Fibroblast of villous mesenchyme (primary cell): ENCODE measurements at places on chromosomes 3 and 15.

GRCh38 chr3:54837964-54838363 is 89.9 kb downstream of the LRTM1 start:
- DNase-seq = peak; percentile 45

- peak; percentile 61 for DNase-seq
Observed at GRCh38 chr15:71288348-71288955, 173.2 kb downstream of the THSD4 start.

DNA sequence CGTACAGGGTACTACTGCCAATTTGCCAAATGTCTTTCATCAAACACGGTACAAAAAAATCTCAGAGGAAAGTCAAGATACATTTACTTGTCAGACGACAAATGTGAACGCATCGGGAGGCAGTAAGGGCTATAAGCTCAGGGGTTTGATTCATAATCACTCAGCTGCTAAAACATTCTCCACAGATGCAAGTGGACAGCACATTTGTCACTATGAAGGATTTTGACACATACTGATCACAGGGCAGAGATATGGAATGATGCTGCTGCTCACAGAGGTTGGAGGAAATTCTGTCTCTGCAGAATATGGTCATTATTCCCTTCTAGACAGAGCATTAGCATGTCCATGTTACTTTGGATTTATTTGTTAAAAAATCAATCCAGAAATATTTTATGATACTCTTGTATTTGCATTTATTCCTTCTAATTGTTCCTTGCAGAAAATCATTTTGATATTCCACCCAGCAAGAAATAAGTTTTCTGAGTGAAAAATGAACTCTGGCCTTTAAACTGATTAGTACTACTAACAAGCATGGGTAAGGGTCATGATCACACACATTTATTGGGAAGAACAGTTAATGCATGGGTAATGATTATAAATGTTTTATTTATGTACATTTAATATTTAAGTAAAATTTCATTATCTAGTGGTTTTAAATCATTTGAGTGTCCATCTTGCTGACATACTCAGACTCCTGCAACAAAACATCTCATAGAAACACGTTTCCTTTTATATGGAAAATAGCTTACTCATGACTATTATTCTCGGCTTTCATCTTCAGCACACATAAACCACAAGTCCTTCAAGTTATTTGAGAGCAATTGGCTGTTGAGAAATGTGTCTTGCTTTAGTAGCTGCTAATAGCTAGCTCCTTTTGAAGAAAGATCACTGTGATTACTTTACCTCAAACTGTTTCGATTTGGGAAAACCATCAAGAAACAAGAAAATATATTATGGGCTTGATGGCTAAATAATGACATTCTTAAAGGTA is 559.3 kb downstream of the MECOM start:
- peak; percentile 76 for DNase-seq

DNA sequence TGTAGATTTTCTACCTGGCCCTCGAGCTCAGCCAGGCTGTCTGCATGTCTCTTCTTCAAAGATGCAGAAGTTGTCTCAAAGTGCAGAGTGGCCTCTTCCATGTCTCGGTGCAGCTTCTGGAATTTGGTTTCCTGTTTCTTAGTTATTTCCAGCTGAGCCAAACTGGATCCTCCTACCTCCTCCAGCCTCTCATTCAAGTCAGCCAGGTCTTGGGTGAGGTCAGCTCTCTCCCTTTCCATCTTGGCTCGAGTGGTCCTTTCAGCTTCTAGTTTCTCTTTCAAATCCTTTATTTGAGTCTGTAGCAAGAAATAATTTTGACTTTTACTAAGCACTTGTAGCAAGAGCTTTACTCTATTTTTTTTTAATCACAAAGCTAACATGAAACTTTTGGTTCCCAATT is 81.8 kb downstream of the MYH15 start:
- DNase-seq = peak; percentile 2

DNA sequence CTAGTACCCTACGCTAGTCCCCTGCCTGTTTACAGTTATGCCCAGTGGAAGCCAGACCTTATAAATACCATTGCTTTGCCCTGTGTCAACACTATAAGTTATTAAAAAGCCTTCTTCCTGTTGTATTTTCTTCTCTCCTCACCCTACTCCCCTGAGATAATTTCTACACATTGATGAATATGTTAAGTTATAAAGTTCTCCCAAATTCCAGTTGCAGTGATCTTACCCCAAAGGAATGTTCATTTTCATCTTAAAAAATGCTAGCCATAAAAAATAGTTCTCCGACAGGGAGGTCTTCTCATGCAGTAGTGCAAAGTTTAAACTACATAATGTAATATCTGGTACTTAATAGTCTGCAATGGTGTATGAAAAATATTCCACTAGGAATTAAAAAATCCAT is 58.6 kb downstream of the MAP2K5 start:
- peak; percentile 25 for DNase-seq

GRCh38 chr3:22713936-22714335 is 489.2 kb upstream of the UBE2E2 start:
- DNase-seq = peak; percentile 33

DNA sequence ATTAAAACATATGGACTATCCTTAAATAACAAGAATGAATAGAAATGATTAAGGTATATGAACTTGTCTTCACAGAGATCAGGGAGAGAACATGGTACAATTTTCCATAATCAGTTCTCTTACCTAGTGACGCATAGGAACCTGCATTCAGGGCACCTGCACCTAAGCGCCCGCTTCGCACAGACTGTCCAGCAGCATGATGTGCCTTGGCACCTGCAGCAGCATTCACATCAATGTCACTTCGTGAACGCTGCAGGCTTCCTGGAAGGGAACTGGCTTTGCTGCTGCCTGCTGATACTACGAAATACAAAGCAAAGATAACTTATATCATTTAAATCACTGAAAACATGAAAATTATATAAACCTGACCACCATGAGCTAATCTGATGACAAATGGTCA is 115.2 kb downstream of the CLASP2 start:
- DNase-seq = no peak

- DNase-seq = peak; percentile 42
Observed at GRCh38 chr3:42830437-42831320, 21.4 kb downstream of the ACKR2 start.

DNA sequence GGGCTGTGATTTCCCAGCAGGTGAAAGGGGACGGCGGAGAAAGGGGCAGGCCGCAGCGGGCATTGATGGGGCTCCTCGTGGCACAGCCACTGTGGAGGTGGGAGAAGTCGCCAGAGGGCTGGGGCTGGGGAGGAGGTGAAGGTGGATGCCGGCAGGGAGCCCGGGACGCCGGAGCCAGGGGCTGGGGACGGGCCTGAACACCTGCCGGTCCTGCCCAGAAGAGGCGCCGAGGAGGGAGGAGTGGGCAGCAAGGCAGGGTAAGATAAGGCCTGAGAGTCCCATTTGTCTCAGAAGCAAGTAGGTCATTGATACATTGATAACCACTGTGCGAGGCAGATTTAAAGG is 571 bp upstream of the RARRES1 start:
- no peak for DNase-seq

- peak; percentile 90 for DNase-seq
Observed at GRCh38 chr3:152474585-152474984, 205.9 kb downstream of the MBNL1 start.

GRCh38 chr3:121724130-121724529 is 25.4 kb downstream of the GOLGB1 start:
- DNase-seq = no peak

- no peak for DNase-seq
Observed at GRCh38 chr3:191151653-191152052, 47.4 kb upstream of the OSTN start.

- no peak for DNase-seq
Observed at GRCh38 chr3:178480795-178481194, 55.4 kb upstream of the KCNMB2 start.

DNA sequence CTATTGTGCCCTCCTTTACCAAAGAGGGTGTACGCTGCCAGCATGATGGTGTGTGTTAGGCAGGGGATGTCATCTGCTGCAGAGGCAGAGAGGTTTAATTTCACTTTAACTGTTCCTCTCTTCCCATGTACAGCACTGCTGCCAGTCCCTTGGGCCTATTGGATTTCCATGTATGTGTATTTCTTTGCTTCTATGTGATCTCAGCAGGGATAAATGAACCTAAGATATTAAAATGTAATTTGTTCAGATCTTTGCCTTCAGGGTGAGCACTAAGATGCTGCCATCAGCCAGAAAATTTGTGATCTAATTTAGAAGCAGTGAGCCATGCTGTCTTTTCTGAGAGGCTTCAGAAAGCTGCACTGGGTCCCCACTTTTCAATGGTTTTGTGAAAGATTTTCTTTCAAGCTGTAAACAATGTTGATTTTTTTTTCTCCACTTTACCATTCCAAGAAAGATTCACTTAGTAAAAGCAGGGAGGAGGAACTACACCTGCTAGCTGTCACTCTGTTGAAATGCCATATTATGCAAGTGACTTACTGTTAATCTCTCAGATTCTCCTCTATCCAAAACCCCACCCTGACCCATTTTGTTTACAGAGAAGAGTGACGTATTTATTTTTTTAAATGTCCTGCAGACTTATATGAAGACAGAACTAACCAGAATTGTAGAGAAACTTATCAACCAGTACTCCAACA is 261.9 kb downstream of the TBL1XR1 start:
- DNase-seq = no peak

DNA sequence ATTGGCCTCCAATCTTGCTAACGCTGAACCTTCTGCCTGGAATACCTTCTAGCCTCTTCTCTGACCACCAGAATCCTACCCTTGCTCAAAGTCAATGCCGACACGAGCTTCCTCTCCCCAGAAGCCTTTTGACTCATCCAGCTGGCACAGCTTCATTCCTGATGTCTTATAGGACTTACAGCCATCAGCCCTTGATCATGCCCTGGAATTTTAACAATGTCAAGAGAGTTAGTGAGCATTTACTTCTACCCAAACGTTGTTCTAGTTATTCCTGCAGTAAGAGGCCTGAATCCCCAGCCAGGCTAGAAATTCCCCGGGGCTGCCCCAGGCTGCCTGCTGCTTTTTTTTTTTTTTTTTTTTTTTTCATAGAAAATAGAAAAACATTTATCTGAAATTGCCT is 3.9 kb downstream of the CYP1A2 start:
- DNase-seq = no peak

GRCh38 chr3:107100573-107100972 is 276.7 kb upstream of the CCDC54 start:
- no peak for DNase-seq
